Activated T-cell treated with anti-CD3 and anti-CD28 coated beads for 48 hours (primary cell): ENCODE measurements at places on chromosomes 2 and 18.

DNA sequence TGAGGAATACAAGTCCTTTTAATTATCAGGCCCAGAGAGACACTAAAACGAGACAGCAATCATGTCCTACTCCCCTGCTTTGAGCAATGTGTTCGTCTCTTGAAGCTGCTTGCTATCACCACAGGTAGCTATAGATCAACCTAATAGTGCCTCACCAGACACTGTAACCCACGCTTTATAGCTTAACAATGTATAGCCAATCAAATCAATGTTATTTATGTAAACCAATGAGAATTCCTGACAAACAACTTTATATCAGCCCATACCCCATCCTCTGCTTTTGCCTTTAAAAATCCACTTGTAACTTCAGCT is 26.1 kb downstream of the TMEM247 start:
- no peak for DNase-seq

- no peak for DNase-seq
These were observed 44.5 kb downstream of the RPE start for GRCh38 chr2:210046851-210047500.

GRCh38 chr2:39356922-39357639 is 80.0 kb downstream of the MAP4K3 start:
- no peak for DNase-seq

DNA sequence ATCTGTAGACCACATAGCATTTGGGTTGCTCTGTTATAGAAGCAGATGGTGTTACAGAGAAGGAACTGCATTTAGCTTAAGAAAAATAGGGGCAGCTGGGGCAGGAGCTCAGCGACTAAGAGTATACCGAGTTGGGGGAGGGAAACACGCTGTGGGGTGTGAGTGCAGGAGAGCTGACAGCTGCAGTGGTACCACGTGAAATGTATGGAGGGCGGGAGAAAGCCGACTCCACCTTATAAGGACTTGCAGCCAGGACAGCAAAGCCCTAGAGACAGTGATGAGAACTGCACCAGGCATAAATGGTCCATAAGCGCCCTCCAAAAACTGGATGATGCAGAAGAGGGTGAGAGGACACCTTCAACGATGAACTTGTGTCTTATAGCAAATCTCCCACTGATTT is 237.6 kb downstream of the PRKCE start:
- DNase-seq = peak; percentile 15

- no peak for DNase-seq
These were observed 417.0 kb downstream of the TXNL1 start for GRCh38 chr18:56221195-56222065.

GRCh38 chr18:21386523-21387240 is 144.7 kb downstream of the GREB1L start:
- no peak for DNase-seq

DNA sequence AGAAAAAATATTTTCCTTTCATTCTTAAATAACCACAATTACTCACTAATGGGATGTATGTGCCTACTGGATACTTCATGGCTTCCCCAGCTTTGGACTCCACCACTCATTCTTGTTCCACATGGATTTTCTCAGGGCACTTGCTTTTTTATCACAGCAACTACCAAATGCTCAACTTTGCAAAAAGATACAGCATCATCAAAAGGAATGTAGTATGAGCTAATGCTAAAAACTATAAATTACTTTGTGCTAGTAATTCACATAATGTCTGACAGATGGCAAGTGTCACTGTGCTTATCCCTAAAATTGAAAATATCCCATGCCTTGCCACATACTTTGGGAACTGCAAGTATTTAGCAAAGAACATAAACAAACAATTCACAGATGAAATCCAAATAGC is 130.4 kb upstream of the ZFP36L2 start:
- DNase-seq = no peak

- DNase-seq = no peak
These were observed 212.5 kb downstream of the ZFP36L2 start for GRCh38 chr2:43013821-43014345.

- DNase-seq = no peak
These were observed 42.6 kb downstream of the MAPK4 start for GRCh38 chr18:50602466-50602865.

GRCh38 chr2:121324601-121325000 is 39.6 kb upstream of the TFCP2L1 start:
- DNase-seq = no peak
